CD4-positive, alpha-beta T cell (primary cell): ENCODE measurements at places on chromosomes 6 and 20.

DNA sequence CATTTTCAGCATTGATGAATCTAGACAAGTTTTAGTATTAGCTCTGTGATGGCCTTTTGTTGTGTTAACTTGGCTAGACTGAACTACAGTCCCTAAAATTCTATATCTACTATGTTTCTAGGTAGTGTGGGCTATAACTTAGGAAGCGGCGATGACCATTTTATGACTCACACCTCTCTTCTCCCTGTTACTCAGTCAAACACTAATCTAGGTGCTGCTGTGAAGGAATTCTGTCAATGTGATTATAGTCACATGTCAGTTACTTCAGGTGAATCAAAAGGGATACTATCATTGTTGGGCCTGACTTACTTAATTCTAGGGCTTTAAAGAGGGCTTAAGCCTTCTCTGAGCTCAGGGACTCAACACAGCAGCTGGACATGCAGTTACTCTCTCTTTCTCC lies 691.5 kb upstream of the MAP3K7 start:
- no peak for DNase-seq

DNA sequence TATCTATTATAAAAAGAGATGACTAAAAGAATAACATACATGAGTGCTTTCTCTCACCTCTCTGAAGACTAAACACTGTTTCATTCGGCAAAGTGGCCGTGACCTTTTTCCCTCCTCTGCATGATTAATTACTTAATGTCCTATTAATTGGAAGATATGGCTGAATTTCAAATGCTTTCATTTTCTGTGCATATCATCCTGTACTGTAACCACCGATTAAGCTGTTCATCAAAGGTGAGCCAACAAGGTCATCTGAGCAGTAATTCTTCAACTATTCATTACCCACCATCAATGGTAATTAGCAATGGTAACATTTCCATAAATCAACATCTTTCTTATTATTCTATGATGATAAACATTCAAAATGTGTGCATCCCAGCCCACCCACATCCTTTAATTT lies 125.2 kb downstream of the PTPRK start:
- no peak for DNase-seq

- no peak for DNase-seq
Measured at GRCh38 chr6:42433409-42433808, 18.3 kb downstream of the TRERF1 start.

DNA sequence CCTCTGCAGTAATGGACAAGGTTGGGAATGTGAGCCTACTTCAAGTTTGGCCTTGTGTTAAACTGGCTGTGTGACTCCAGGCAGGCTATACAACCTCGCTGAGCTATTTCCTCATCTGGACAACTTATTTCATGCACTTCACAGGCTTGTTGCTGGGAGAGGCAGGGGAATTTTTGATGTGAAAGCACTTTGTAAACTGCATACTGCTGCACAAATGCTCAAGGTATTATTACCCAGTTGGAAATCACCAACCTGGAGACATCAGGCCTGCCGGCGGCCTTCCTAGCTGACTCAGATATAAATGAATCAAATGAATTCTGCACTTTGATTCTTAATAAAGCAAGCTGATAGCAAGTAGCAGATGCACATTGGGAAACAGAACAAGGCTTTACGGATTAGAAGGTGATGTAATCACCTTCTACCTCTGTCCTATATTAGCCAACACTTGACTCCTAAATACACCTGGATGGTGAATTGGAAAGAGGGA lies 10.1 kb downstream of the JARID2 start:
- no peak for DNase-seq
